Panc1 (cell line): ENCODE measurements at places on chromosomes 7 and 10.

GRCh38 chr7:29337546-29338116 lies 143.1 kb downstream of the CHN2 start:
- no peak for DNase-seq

DNA sequence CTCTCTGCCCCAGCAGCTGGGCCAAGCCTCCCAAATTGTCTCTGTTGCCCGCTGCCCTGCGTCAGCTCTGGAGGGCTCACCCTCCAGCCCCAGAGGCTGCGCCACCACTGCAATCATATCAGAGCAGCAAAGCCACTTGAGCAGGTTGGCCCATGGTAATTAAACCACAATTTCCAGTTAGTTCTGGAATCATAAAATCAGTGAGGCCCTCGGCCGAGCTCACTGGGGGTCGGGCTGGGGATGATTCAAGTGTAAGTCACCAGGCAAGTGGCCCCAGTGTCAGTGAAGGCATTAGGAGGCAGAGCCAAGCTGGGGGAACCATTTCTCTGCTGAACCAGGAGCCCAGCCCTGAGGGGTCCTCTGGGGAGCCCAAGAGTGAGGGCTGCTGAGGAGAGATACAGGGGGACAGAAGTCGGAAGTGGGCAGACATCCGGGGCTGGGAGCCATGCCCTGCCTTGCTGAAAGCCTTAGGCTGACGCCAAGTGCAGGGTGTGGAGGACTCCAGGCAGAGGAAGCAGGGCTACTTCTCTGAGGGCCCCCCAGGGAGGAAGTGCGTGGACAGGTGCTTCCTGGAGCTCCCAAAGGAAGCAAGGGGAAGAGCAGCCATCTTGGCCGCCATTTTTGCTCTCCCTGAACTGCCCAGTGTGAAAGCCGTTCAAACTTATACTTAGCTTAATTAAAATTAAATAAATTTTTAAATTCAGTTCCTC lies 29.5 kb upstream of the SLC29A3 start:
- no peak for DNase-seq

DNA sequence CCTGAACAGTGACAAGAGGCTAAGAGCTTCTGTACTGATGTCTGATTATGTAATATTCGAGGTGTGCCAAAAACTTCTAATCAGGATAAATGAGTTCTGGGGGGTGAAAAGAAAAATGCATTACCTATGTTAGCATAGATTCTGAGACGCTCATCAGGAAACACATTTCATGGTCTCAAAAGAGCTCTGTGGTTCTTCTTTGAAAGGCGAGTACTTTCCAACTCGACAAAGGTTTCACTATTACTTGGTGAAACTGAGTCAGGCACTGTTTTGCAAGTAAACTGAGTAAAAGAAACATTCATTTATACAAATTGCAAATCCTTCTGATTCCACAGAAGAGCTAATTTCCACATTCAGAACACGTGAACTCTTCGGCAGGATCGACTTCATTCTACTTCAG lies 523.2 kb downstream of the GATA3 start:
- no peak for DNase-seq

GRCh38 chr7:117313582-117313981 lies 9.3 kb downstream of the WNT2 start:
- no peak for DNase-seq

DNA sequence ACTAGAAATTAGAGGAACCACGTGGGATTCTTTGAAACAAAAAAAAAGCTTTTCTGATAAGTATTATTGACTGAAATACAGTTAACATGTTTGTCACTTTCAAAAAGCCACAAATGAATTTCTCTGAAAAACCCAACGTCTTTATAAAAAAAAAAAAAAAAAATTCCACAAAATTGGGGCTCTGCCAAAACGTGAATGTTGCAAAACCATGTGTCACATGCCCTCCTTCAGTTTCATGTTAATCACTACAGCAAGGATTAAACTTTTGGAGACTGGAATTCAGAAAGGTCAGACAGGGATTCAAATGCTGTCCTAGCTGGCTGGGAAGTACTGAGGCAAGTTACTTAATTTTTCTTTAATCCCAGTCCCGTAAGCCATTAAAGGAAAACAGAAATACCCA lies 278.0 kb upstream of the KLF14 start:
- no peak for DNase-seq
